ENCODE measurements at places on chromosomes 3 and 15.

GRCh38 chr3:69020424-69020823 lies 6.9 kb upstream of the EOGT start:
- DNase-seq: peak; percentile 8

GRCh38 chr3:17356585-17356984 lies 385.8 kb downstream of the TBC1D5 start:
- no peak for DNase-seq

GRCh38 chr15:84947947-84948830 lies 33.5 kb upstream of the PDE8A start:
- no peak for DNase-seq

GRCh38 chr15:43070893-43071292 lies 34.9 kb downstream of the UBR1 start:
- no peak for DNase-seq

DNA sequence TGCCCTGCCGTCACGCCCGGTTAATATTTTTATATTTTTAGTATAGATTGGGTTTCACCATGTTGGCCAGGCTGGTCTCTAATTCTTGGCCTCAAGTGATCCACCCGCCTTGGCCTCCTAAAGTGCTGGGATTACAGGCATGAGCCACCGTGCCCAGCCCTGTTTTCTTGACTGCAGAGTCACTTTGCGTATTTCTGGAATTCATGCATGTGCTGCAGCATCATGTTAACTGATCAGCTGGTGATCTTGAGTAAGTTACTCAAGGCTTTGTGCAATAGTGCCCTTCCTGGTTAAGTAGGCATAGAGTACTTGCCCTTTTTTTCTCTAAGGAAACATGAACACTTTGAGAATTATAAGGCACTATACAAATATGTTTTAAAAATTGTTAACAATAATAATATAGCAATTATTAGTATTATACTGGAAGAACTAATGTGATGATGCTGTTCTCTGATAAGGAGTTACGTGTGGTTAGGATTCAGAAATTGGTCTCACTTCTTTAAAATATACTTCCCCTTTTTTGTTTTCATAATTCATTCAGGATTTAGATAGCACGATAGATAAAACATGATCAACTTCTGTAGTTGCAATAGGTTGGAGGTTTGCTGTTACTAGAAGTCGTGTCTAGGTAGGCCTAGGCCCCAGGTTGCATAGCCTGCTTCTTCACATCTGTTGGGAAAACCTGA lies 33.6 kb downstream of the GPR171 start:
- peak; percentile 30 for DNase-seq
